ENCODE measurements at places on chromosomes 13 and 19.

- DNase-seq = no peak
Measured at GRCh38 chr19:49546825-49547565, 19.2 kb downstream of the RCN3 start.

DNA sequence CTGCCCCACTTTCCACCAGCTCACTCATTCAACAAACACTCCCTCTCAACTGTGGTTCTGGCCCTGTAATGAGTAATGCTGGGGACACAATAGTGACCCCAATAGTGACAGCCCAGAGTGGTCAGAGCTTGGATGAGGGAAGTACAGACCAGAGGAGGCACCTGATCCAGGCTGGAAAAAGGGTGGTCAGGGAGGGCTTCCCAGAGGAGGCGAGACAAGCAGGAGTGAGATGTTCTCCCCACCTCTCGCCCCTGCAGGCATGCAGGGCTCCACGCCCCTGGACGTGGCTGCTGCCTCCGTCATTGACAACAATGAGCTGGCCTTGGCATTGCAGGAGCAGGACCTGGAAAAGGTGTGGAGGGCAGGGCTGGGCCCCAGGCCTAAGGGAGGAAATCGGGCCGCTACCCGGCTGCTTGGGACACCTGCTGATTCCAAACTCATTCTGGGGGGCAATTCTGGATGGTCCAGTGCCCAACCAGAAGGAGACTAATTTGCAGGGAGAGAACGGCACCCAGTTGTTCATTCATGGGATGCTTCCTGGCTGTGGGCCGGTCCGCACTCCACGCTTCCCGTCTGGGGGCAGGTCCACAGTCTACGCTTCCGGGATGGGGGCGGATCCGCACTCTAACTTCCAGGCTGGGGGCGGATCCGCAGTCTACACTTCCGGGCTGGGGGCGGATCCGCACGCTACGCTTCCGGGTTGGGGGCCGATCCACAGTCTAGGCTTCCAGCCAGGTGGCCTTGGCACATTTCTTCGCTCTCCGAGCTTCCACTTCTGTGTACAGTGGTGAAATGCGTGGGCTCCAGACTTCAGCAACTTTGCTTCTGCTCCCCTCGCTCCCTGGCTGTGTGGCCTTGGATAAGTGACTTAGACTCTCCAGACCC, 63.4 kb downstream of the RYR1 start:
- no peak for DNase-seq

DNA sequence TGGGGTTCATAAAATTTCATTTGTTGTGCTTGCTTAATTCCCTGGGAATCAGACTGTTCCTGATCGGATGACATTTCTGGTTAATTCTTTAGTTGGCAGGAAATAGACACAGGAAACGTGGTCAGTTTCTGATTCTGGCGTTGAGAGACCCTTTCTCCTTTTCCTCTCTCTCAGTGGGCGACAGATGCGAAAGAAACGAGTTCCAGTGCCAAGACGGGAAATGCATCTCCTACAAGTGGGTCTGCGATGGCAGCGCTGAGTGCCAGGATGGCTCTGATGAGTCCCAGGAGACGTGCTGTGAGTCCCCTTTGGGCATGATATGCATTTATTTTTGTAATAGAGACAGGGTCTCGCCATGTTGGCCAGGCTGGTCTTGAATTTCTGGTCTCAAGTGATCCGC, 10.8 kb downstream of the LDLR start:
- no peak for DNase-seq

- no peak for DNase-seq
Measured at GRCh38 chr13:60679131-60679530, 282.1 kb downstream of the TDRD3 start.

DNA sequence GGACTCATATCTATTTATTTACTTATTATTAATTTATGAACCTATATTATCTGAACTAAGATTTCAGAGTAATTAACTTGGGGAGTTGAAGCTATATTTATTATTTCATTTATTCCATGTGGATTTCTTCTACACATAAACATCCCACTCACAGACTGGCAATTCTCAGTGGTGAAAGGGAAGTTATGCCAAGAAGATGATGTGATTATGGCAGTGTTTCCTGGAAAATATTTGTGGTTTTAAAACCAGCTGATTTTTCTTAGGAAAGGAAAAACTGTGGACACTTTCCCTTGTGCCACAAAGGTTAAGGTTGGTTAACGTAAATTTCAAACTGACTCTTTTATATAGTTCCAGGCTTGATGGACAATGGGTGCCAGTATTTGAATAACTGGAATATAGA, 513.1 kb downstream of the SLITRK6 start:
- DNase-seq = no peak

DNA sequence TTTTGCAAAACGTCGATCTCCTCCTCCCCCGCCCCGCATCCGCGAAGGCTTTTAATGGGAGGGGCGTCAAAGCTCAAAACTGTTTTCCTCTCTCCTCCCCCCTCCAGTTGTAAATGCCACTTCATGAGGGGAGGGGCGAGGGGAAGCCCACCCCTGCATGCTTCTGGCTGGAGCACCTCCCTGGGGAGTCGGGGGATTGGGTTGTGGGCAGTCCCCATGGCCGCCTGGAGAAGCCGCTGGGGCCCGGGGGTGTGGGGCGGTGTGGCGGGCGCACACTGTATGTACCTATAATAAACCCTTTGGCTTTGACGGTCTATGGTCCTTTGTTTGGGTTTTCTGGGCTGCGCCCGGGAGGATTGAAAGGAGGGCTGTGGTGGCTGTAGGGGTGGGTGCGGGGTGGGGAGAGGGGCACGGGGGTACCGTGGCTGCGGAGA, 505 bp upstream of the SHKBP1 start:
- DNase-seq = no peak

- no peak for DNase-seq
Measured at GRCh38 chr19:41297628-41298347, 12.2 kb upstream of the CCDC97 start.

DNA sequence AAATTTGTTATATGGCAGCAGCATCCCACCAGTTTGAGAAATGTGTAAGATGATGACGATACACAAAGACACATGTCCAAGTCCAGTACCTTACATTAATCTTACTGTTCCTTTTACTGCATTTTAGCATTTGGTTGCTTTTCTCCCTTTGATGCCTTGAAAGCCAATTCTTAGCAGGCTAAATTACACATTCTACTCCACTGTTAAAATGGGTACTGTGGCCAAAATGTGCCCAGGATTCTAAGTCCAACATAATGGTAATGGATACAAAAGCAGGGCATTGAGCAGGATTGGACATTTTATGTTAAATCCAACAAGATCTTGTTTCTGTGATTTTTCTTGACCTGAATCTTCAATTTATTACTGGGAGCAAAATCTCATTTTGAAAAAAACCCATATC, 52.8 kb upstream of the RAP2A start:
- no peak for DNase-seq

GRCh38 chr13:80097561-80097960, 243.4 kb downstream of the SPRY2 start:
- no peak for DNase-seq

- no peak for DNase-seq
Measured at GRCh38 chr13:79373916-79374315, 32.1 kb downstream of the RBM26 start.

DNA sequence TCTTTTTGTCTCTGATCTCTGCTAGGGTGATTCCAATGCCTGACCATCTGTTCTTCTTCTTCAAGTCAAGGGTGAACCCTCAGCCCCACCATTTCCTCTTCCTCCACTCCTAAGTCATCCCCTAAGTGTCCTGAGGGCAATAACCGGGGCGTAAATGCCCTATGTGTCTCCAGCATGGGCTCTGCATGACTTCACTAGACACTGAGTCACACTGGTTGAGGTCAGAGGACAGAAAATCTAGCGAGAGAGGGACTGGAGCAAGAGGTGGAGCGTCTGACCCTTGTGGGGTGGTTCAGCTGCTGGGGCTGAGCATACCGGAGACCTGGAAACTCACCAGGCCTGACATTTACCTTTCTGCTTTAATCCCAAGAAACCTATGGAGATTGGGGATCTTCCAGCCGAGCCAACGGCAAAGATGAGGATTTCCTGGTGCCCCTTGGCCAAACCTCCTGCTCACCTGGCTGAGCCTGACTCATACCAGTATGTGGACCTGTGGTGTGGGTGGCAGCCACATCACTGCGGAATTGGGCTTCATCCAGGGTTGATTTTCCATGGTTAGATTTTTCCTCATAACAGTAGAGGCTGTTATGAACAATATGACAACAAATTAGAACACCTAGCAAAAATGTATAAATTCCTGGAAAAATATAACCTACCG, 26.9 kb downstream of the SCGB2B2 start:
- DNase-seq = no peak

DNA sequence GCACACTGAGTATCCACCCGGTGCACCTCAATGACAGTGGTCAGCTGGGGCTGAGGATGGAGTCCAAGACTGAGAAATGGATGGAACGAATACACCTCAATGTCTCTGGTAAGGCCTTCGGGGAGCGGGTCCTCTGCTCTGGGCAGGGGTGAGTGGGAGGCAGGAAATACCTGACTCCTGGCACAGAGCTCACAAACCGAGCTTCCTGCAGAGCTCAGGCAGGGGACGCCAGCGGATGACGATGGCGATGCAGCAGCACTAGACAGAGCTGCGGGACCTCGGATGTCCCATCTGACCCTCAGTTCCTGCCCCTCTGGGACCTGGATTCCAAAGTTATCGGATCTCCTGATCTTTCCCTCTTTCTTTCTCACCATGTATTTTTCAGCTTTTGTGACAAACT, 3.8 kb downstream of the CD22 start:
- no peak for DNase-seq

DNA sequence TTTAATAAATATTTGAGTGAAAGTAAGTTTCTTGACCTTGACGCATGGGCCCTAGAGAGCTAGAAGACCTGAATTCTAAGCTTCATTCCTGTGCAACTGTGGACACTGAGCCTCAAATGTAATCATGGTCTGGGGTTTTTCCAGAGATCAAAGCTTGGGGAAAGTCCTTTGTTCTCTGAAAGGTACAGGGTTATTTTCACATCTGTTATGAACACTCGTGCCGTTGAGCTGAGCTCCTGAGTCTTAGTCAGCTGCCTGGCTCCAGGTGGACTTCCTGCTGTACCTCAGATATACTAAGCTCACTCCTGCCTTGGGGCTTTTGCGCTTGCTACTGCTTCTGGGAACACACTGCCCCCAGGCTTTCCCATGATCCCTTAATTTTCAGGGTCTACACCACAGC, 7.5 kb upstream of the ZBTB32 start:
- no peak for DNase-seq

GRCh38 chr19:41621226-41621625, 5.6 kb downstream of the CEACAM4 start:
- DNase-seq = no peak

DNA sequence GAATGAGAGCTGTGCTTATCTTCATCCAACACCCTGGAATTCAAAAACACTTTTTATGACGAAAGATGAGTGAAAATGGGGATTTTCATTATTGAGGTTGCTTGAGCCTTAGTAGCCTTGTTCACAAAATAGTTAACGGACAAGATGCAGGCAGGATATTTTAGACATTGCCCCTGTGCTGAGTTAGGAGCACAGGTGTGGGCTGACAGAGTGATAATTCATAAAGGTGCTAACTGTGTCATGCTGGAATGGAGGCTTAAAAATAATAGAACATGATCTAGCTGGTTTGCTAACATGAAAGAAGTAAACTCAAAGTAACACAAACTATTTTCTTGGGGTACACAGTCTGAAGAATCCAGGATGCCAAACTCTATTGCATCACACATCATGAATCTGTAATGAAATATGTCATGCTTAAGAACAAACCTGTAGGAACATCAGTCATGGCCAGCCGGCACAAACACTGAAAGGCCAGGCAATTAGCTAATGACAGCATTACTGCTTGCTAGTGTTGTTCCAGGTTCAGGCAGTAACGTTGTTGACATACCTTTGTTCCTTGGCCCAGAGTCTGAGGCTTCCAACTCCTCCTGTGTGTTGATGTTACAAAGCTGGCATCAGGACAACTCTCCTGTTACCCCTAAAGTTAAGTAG, 55.3 kb downstream of the FRY start:
- no peak for DNase-seq

DNA sequence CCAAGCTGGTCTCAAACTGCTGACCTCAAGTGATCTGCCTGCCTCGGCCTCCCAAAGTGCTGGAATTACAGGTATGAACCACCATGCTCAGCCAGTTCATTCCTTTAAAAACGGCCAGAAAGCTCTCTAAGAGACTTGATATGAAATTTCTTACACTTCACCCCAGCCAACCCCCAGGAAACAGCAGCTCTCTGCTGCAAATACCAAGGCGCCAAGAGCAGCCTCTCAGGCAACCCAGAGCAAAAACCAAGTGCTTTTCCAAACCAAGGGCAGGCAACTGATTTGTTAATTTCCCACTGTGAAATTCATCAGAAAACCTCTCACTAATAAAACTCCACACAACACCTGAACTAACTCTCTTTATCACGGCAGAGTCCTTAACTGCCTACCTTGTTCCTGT, 44.9 kb downstream of the LATS2 start:
- no peak for DNase-seq

- DNase-seq = no peak
Measured at GRCh38 chr19:38545596-38545995, 72.2 kb downstream of the MAP4K1 start.

DNA sequence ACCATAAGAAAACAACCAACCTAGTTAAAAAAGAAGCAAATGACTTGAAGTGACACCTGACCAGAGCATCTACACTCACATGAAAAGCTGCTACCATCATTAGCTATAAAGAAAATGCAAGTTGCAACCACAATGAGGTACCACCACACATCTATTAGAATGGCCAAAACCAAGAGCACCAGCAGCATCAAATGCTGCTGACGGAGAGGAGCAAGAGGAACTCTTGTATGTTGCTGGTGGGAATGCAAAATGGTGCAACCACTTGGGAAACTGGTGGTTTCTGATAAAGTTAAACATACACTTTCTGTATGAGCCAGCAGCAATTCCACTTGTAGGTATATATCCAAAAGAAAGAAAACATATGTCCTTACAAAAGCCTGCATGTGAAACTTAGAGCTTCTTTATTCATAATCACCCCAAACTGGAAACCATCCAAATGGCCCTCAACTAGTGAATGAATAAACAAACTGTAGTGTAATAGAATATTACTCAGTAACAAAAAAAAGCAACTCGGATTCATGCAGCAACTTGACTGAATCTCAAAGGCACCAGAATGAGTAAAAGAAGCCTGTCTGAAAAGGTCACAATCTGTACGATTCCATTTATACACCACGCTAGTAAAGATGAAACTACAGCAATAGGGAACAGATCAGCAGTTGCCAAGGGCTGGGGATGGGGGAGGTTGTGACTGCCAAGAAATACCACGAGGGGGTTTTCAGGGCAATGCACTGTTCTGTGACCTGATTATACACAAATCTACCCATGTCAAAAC, 60.9 kb upstream of the RANBP3 start:
- DNase-seq = no peak

GRCh38 chr19:31625056-31625455, 275.8 kb upstream of the TSHZ3 start:
- no peak for DNase-seq

DNA sequence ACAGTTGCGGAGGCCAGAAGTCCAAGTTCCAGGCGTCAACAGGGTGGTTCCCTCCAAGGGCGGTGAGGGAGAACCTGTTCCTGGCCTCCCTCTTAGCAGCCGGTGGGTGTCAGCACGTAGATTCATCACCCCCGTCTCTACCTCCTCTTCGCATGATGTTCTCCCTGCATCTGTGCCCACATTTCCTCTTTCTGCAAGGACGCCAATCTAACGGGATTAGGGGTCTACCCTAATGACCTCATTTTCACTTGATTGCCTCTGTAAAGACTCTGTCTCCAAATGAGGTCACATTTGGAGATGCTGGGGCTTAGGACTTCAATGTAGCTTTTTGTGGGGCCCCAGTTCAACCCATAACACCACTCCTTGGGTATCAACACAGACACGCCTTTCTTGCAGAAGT, 38.5 kb downstream of the DPF1 start:
- no peak for DNase-seq

- no peak for DNase-seq
Measured at GRCh38 chr13:29909081-29909730, 58.8 kb upstream of the UBL3 start.
